NCI-H1092 (cell line): ENCODE measurements at places on chromosomes 2 and 18.

DNA sequence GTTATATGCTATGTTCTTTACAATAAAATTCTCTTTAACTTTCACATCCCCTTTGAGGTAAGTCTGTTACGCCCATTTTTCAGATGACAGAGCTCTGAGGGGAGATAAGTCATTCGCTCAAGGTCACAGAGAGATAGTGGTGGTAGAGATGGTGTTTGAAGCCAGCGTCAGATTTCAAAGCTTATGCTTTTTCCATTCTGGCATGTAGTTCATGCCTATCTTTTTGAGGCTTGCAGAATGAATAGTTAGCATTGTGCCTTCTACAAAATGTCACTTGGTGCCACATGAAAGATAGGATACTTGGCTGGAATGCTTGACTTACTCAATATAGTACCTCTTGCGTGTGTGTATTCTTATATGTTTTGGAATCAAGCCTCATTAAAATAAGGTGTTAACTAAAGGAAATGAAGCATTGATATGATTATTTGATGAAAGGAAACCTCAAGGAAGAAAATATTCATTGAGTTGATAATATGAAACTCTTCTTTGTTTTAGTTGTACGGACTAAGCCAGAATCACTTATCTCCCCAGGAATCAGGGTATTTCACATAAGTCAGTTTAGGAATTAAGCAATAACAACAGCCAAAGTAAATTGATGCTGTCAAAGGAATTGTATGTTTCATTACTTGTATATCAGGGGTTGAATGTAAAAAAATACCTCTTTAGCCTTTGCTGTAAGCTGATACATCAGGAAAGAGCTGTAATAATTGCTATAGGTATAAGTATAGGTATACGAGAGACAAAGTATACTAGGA is 15.5 kb downstream of the SPATS2L start:
- no peak for DNase-seq

GRCh38 chr2:231387904-231388724 is 7.4 kb upstream of the B3GNT7 start:
- no peak for DNase-seq

DNA sequence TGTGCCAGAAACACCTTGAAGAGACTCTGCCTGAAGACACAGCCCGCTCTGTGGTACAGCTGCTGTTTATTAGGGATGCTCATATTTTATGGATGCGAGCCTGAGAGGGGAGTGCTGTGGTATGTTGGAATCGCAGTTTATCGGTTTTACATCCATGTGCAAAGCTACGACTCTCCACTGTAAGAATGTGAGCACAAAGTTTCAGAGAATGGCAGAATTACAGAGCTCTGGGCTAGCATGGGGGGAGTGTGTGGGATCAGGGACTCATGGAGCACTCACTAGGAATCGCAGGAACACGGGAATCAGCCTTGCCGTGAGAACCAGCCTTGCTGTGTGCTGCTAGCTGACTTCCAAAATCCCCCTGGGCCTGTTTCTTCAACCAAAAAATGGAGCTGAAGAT is 199.9 kb downstream of the RNF144A start:
- no peak for DNase-seq

- DNase-seq, result no peak
Observed at GRCh38 chr2:1942836-1943360, 198.6 kb upstream of the PXDN start.

GRCh38 chr2:128285329-128285931 is 33.2 kb downstream of the HS6ST1 start:
- no peak for DNase-seq

DNA sequence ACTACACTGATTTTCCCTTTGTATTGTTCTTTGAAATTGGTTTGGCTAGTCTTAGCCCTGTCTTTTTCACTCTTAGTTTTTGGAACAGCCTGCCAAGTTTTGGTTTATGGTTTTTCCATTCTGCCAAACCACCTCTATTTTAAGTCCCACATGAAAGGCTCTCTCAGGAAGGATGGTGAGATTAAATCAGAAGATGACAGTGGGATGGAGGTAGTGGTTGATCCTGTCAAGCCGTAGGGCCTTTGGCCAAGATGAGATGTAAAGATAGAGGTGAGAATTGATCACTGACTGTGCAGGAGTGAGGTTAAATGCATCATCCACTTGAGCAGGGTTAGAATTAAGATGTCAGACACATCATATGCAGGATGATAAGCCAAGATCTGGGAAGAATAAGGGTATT is 948.5 kb downstream of the SLC4A3 start:
- DNase-seq, result no peak

- DNase-seq, result no peak
Observed at GRCh38 chr2:165173215-165173614, 30.6 kb downstream of the SCN3A start.

GRCh38 chr2:136023416-136023815 is 38.0 kb upstream of the DARS1 start:
- no peak for DNase-seq

DNA sequence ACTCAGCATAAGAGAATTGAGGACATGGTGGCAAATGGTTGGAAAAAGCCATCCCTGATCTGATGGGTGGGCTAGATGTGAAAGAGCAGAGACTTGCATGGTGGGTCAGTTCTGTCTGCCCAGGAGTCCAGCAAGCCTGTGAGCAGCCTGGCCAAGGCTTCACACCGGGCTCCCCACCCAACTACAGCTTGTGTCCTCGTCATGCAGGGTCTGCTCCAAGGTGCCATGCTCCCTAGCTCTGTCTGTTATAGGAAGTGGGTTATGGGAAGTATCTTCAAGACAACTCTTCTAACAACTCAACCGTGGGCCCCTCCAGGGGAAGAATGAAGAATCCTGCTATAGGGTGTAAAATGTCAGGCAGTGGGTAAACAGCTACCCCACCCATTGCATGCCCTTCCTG is 97.4 kb downstream of the ADD2 start:
- no peak for DNase-seq

- no peak for DNase-seq
Observed at GRCh38 chr18:75790111-75790510, 362.6 kb upstream of the SMIM21 start.

GRCh38 chr2:58019229-58019628 is 27.4 kb upstream of the VRK2 start:
- no peak for DNase-seq

DNA sequence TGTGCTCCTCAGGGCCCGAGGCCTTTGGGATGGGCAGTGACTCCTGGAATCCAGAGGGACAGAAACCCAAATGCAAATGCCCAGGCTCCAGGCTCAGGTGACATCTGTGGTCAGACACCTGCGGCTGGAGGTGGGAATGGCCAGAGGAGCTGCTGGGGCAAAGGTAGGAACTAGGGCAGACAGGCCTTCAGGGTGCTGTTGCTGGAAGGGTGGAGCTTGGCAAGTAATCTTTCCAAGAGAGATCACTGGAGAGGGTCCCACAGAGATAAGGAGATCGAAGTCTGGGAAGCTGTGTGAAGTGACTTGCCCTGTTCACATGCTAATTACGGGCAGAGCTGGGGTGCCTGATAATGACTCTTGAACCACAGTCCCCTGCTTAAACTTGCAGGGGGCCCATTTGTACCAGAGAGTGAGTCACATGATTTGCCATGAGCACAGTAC is 82.4 kb downstream of the ACAA2 start:
- no peak for DNase-seq

- DNase-seq, result no peak
Observed at GRCh38 chr2:43005975-43006833, 213.8 kb upstream of the HAAO start.

GRCh38 chr2:229856413-229856812 is 65.4 kb downstream of the TRIP12 start:
- DNase-seq, result no peak

- DNase-seq, result no peak
Observed at GRCh38 chr2:12099374-12099773, 352.9 kb downstream of the LPIN1 start.

DNA sequence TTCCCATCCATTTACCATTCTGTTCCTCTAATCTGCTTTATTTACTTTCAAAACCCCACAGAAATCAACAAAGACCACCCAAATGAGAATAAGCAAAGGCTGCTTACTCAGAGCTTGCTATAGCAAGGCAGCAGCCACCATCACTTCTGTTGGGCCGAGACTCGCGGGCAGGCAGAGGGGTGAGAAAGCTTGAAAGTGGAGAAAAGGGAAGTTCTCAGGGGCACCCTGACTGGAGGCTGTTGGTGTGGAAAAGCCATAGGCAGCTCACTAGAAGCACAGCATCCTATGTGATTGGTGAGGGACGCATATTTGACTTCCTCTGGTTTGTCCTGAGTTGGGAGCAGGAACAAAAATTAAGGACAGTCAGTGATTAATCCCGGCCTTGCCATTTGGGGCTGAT is 269.7 kb upstream of the THSD7B start:
- no peak for DNase-seq

- no peak for DNase-seq
Observed at GRCh38 chr2:235416858-235417499, 76.9 kb upstream of the AGAP1 start.

DNA sequence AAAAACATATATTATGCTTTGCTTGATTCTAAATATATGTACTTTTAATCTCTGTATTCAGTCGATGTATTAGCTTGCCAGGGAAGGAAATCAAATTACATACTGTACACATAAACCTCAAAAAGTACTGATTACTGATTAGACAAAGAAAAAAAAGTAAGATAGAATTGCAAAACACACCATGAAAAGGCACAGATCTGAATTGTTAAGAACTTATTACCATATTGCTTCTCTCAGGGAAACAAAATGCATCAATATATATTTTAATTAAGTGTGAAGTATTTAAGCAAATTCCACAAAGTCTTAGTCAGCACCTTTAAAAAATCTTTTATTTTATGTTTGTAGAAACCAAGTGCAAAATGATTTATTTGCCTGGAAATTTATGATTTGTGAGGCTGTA is 309.3 kb downstream of the RNF144A start:
- DNase-seq, result no peak

- no peak for DNase-seq
Observed at GRCh38 chr2:38676681-38677080, 10.8 kb downstream of the GALM start.

DNA sequence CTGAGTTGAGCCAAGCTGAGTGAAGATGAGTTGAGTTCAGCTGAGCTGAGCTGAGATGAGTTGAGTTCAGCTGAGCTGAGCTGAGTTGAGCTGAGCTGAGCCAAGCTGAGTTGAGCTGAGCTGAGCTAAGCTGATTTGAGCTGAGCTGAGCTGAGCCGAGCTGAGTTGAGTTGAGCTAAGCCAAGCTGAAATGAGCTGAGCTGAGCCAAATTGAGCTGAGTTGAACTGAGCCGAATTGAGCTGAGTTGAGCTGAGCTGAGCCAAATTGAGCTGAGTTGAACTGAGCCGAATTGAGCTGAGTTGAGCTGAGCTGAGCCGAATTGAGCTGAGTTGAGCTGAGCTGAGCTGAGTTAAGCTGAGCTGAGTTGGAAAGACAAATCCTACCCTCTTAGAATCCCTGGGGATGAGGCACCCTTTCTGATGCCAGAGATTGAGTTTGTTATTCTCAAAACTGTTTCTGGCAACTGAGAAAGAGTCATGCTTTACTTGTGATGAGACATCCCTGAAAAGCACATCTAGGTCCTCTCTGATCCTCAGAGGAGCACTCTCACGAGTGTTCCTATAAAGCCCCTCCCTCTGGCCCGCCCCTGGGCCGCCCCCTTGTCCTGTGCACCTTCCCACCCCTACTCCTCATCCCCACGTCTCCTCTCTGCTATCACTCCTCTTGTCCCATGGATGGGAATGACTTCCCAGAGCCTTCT is 116.5 kb downstream of the MCFD2 start:
- no peak for DNase-seq
